ENCODE measurements at places on chromosomes 6 and 20.

DNA sequence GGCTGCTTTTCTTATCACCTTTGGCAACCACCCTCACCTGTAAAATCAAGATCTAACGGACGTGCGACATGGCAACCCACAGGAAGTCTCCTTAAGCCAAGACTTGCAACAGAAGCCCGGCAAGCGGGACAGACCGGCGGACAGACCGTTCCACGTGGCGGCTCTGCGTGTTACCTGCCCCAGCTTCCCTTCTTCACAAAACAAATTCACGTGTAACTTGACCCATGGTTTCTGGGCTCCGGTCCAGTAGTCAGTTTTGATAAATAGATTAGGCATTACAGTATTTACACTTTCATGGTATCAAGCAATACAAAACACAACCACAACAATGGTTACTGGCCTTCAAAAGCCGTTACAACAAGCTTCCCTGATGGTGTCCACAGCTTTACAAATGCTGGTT lies 133.8 kb downstream of the PRND start:
- no peak for DNase-seq

- no peak for DNase-seq
These were observed 128.2 kb downstream of the SASH1 start for GRCh38 chr6:148470606-148471465.

- DNase-seq = no peak
These were observed 26.6 kb downstream of the FOXC1 start for GRCh38 chr6:1636272-1636825.

DNA sequence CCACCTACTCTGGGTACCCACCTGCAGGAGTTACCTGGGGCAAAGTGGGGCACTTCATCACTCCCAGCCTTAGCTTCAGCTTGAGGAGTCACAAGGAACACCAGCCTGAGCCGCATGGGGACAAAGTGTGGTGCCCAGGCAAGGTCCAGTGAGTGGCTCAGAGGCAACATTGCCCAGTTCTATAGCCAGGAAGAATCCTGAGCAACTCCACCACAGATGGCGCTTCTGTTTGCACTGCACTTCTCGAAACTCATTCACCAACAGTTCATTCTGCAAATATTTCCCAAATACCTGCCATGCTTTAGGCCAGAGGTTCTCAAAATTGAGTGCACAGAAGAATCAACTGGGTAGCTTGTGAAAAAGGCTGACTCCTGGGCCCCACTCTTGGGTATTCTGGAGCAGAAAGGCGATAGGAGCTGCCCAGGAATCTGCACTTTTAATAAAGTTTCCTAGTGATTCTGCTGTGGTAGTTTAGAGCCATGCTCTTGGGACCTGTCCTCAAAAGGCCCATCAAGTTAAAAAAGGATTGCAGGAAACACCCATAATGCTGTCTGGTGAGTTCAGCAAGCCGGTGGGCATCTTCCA lies 83.1 kb downstream of the VEGFA start:
- DNase-seq = no peak

All from stimulated activated CD8-positive, alpha-beta memory T cell treated with anti-CD3 and anti-CD28 coated beads, Interleukin-7, amount 100 ng/mL, for 1 hour (primary cell).